Stimulated activated CD4-positive, alpha-beta T cell treated with anti-CD3 and anti-CD28 coated beads, Interleukin-12 subunit alpha, Interleukin-12 subunit beta, amount 100 ng/mL, for 24 hours (primary cell): ENCODE measurements at places on chromosomes 7 and 10.

DNA sequence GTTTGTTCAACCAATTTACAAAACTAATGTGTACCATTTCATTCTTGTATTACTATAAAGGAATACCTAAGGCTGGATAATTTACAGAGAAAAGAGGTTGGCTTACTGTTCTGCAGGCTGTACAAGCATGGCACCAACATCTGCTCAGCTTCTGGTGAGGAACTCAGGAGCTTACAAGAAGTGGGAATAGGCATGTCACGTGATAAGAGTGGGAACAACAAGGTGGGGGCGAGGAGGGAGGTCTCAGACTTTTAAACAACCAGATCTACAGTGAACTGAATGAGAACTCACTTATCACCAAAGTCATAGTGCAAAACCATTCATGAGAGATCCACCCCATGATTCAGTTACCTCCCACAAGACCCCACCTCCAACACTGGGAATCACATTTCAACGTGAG, 1178.0 kb downstream of the REEP3 start:
- DNase-seq, result no peak

GRCh38 chr7:35760143-35760745, 40.6 kb upstream of the SEPTIN7 start:
- DNase-seq, result no peak

GRCh38 chr10:79007421-79008319, 61.1 kb upstream of the ZMIZ1 start:
- DNase-seq, result no peak

- DNase-seq, result no peak
These were observed 98.7 kb downstream of the SVOPL start for GRCh38 chr7:138602451-138602850.

DNA sequence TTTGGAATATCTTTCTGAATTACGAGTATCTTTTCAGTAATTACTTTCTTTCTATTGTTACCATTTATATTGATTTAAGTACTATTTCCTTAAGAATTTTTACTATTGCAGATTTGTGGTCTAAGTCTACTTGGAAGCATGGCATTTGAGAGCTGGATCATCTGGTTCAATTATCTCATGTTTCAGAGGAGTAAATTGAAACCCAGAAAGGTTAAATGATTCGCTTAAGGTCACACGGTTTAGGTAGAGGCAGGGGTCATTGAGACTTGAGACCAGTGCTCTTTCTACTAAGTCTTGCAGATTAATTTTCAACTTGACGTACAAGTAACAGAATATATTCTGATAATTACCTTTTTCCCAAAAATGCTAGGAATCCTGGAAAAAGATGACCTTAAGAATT, 109.2 kb upstream of the GLCCI1 start:
- no peak for DNase-seq

GRCh38 chr7:105837765-105838626, 38.4 kb downstream of the ATXN7L1 start:
- DNase-seq, result no peak

- no peak for DNase-seq
These were observed 3.0 kb upstream of the MCM10 start for GRCh38 chr10:13158401-13158800.

DNA sequence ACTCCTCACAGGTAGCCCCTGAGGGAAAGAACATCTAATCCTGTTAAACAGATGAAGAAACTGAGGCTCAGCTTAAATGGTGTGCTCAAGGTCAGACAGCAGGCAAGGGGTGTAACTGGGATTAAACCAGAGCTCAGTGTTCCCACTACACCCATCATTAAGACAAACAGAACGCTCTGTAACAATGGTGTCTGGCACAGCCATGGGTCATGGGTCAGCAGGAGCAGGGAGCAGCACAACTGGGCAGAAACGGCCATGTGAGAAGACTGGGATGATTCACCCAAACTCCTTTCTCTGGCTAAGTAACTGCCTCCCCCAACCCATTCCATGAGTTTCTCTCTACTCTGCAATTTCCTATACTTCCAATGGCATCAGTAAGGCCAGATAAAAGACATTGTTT, 85.5 kb upstream of the PDE1C start:
- no peak for DNase-seq

DNA sequence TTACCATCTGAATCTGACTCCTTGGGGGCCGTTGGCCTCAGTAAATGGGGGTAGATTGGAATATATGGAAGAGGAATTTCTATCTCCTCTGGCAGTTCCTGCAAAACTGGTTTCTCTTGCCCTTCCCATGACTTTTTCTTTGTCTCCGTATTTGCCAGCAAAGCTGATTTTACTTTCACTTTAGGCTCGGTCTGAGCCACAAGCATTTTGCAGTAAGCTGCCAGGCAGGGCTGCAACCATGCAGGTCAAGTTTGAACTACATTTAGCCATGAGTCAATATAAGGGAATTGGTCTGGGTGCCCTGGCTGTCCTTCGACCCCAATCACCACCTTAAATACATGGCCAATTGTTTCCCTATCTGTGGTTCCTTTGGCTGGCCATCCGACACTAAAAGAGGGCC, 104.3 kb downstream of the TRIM24 start:
- DNase-seq, result no peak

- no peak for DNase-seq
These were observed 13.8 kb downstream of the BTRC start for GRCh38 chr10:101367569-101368453.

DNA sequence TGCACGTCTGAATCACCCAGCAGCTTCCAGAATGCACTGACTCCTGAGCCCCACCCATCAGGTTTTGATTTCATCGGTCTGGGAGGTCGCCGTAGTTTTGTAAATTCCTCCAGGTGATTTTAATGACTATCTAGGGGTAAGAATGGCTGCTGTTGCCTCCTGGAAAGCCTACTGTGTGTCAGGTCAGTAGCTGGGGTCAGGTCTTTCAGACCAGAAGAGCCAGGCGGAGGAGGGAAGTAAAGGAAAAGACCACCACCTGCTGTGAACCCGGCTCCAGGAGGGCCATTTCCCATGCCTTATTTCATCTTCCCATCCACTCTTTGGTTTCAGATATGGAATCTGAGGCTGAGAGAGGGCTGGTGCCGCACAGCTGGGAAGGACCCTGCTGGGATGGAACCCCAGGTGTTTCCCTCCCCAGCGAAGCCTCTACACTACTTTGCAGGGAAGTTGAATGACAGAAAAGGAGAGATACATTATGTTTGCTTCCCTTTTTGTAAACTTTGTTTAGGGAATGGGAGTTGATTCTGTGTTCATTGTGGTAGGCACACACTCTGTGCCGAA, 19.8 kb downstream of the ADAMTS14 start:
- no peak for DNase-seq

- DNase-seq, result no peak
These were observed 31.2 kb downstream of the TBXAS1 start for GRCh38 chr7:139860090-139860775.

DNA sequence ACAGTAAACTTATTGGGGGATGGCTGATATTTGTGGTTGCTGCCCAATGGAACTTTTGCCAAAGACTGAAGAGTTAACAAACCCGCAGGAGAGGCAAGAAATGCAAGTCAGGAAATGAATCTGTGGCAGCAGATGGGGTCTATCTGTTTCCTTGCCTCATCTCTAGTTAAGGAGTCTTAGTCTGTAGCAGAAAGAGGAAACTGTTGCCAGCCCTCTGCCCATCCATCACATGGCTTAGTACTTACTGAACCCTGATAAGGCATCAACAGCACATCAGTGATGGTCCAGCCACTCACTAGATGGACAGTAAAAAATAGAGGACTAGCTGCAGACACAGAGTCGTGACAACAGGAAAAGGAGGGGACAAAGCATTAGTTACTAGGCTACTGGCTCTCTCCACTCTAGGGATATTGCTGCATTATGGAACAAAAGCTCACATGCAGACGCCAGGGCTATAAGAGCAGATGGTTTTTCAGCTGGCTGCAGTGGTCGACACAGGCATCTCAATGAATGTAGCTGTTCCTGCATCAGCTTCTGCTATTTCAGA, 614.7 kb downstream of the PARD3 start:
- no peak for DNase-seq

DNA sequence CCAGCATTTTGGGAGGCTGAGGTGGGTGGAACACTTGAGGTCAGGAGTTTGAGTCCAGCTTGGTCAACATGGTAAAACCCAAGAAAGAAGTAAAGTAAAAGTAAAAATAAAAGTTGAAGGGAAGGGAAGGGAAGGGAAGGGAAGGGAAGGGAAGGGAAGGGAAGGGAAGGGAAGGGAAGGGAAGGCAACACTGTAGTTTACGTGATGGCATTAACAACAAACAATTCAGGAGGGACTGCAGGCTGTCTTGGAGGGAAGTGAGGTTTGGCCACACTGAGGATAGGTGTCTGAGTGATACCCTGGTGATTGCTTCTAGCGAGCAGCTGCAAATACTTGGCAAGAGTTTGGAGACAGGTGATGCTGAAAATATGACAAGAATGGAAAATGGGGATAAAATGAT, 298.0 kb downstream of the CALN1 start:
- no peak for DNase-seq

- no peak for DNase-seq
These were observed 10.1 kb downstream of the HNRNPA2B1 start for GRCh38 chr7:26190417-26190869.

- DNase-seq, result no peak
These were observed 108.1 kb upstream of the FAM133B start for GRCh38 chr7:92698237-92698841.

DNA sequence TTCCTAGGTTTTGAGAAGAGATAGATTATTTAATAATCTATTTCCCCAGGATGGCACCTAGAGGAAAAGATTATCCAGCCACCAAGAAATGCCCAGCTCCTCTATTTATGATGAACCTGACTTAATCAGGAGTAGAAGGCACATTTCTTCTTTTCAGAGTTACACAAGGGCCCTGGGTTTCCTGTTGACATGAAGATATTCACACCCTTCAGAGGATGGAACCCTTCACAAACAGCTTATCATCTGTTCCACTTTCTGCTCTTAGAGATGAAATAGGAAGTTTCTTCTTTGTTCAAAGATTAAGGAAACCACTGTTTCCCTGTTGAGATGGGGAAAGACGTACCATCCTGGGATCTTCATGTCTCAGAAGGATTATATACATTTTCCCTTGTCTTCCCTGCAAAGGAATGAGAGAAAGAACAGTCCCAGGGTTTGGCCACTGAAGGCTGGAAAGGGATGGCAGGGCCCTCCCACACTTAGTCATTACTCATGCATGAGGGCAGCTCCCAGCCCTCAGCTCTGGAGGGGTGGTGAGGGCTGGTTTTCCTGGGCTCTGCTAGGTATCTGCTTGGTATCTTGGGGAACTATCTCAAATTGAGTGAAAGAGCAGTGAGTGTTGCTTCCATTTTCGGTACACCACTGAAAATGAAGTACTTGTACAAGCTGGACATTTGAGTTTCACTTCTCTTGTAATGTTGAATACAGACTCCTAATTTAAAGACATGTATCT, 64.0 kb downstream of the MTPAP start:
- DNase-seq, result no peak

GRCh38 chr10:125064681-125065492, 95.5 kb downstream of the CTBP2 start:
- DNase-seq, result peak; percentile 11

- no peak for DNase-seq
These were observed 37.4 kb downstream of the PRKAG2 start for GRCh38 chr7:151839451-151839921.

GRCh38 chr10:14751014-14751896, 23.4 kb downstream of the FAM107B start:
- no peak for DNase-seq

DNA sequence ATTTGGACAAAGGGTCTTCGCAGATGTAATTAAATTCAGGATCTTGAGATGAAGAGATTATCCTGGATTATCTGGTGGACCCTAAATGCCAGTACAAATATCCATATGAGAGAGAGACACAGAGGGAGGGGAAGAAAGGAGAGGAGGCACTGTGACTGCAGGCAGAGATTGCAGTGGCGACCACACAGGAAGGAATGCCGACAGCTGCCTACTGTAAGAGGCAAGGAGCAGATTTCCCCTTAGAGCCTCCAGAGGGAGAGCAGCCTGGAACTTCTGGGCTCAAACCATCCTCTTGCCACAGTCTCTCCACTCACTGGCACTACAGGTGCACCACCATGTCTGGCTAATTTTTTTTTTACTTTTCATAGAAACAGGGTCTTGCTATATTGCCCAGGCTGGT, 152.3 kb downstream of the SDK1 start:
- DNase-seq, result no peak

DNA sequence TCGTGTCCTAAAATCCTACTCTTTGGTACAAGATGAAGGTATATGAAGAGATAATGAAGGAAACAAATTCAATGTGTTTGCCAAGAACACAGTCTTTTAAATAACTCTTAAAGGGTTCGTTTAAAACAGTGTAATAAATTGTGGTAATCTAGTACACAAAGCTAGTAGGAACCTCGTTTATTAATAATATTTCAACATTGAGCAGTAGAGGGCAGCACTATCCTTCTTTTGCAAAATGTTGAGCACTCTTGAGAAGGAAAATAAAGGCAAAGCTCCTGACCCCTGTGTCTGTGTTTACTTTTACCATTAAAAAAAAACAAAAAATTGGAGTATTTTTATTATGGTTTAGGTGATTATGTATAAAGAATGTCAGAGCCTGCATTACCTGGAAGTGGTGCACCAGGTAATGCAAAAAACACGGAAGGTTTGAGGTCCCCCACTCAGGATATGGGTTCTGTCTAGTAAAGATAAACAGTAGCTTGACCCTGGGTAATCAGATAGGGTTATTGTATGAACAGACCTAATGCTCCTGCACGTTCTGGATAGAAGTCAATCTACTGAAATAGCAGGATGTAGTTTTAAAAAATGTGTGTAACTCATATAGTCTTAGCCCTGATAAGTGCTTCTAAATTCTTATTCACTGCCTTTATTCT, 5.7 kb upstream of the GOT1 start:
- no peak for DNase-seq

DNA sequence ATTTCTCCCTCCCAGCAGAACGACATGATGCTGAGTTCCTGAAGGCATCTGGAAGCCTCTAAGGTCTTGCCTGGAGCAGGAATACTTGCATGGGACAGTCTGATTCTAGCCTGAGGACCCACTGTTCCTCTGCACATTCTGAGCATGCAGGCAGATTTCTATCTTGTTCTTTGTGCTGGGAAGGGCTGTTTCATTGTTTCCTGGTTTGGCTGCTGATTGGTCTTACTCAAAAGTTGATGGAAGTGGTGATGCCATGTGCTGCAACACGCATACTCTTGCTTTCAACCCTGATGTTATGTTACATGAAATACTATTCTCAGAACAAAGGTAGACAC, 307.0 kb downstream of the GATA3 start:
- DNase-seq, result no peak

- no peak for DNase-seq
These were observed 2.0 kb downstream of the PPP3CB start for GRCh38 chr10:73493781-73494180.
